ENCODE measurements at places on chromosomes 12 and 14.
A peak's percentile ranks its signal among the peaks of the same experiment; 100 is the strongest.

DNA sequence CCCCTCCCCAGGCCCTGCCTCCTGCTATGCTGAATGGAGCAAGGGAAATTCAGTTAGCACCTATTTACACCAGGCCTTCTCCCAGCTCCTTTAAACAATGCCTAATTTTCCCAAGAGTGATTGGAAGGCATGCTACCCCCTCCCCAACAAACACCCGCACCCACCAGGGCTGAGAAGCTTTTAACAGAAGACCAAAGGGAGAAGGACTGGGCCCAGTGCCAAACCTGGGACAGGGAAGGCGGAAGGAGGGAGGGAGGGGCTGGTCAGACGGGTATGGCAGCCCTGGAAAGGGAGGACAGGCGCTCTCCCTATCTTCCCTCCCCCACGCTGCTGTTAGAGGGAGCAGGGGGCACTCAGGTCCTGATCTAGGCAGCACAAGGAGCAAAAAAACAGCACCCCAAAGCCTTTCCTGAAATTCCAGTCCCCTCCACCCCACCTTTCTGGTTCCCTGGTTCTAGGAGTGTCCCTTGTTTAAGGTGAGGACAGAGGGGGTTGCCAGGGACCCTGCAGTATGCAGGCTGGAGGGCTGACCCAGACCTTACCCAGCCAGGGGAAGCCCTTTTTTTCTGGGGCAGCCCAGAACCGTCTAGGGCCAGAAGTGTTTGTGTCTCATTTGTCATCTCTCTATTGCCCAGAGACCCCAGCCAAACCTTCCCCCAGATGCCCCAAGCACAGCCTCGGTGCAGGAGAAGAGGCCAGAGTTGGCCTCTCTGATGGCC, 2.4 kb upstream of the KRT8 start:
- no peak for DNase-seq

GRCh38 chr14:67602076-67602475, 2.0 kb upstream of the PIGH start:
- DNase-seq, result no peak

DNA sequence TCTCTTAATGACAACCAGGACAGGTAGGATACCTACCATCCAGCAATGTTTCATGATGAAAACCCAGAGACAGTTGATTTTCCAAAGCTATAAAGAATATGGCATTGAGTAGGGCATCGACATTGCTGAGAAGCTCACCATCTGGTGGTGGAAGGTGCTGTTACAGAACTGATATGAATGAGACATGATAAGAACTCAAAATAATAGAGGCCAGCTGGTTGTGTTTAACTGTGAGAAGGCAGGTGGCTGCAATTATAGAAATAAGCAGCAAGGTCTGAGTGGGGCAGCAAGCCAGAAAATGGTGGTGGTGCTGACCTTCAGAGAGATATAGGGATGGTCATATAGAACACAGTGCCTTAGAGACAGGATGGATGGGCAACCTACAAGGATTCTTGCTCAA, 449.7 kb downstream of the BTG1 start:
- no peak for DNase-seq

DNA sequence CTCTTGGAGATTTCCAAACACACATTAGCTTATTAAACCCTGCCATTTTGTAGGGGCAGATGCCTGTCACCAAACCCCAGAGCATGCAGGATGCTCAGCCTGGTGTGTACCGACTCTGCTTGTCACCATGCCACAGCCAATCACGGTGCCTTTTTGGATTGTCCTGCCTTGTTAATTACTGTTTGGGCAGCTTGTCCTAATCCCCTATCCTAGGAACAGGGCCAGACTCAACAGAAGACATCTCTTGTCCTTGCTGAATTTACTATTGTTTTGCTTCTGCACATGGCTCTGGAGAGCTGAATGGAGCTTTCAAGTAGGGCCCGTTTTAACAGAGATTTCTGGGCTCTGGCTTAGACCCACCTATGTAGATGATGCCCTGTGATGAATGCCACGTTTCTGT, 388.5 kb downstream of the AACS start:
- no peak for DNase-seq

GRCh38 chr14:23104591-23105347, at the start of gene CIROP:
Gene CIROP (minus strand): TSS chr14:23104989. CDS start chr14:23104920, 69 bp downstream.
- no peak for DNase-seq

GRCh38 chr14:72903716-72904115, 9.8 kb upstream of the DPF3 start:
- no peak for DNase-seq

DNA sequence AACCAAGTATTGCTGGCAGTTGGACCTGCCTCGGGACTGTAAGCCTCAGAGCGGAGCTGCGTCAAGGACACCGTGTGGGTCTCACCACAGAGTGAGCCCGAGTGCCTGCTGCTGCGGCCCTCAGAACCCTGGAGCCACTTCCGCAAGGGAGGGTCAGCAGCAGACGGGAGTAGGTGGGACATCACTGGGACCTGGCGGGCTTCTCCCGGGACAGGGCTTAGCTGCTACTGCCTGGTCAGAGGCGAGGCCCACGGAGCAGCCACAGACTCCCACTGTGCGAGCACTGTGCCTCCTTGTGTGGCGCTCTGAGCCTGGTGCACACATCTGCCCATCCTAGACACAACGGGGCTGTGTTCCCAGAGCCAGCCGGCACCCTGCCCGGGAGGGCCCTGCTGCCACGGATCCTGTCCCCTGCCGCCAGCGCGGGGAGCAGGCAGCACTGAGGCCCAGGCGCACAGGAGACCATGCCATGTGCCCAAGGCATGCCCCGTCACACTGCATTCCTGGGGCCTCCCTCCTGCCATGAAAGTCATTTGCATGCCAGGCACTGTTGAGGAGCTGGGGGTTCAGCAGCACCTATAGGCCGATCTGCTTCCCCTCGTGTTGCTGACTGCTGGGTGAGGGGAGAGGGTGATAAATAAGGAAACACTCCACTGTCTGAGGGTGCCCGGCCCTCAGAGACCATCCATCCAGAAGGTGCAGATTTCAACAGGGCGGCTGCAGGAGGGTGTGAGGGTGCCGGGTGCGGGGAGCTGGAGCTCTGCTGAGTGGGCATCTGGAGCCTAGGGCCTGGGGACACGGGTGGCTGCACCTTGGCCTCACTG, 10.0 kb downstream of the HIP1R start:
- DNase-seq, result no peak

DNA sequence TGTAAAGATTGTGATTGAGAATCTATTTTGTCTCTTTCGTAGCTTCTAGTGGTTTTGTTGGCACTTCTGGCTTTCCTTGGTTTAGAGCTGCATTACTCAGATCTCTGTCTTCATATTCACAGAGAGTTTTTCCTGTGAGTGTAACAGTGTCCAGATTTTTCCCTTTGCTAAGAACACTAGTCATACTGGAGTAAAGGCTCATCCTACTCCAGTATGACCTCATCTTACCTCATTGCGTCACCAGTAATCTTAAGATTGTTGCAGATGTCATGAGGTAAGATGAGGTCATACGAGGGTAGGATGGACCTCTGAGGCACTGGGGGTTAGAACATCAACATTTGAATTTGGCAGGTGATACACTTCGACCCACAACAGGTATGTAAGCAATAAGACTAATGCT, 461.2 kb downstream of the FLRT2 start:
- DNase-seq, result no peak

GRCh38 chr12:64995816-64996215, 125.3 kb downstream of the WIF1 start:
- DNase-seq, result no peak

GRCh38 chr14:99393059-99393655, 87.5 kb downstream of the SETD3 start:
- peak; percentile 34 for DNase-seq

DNA sequence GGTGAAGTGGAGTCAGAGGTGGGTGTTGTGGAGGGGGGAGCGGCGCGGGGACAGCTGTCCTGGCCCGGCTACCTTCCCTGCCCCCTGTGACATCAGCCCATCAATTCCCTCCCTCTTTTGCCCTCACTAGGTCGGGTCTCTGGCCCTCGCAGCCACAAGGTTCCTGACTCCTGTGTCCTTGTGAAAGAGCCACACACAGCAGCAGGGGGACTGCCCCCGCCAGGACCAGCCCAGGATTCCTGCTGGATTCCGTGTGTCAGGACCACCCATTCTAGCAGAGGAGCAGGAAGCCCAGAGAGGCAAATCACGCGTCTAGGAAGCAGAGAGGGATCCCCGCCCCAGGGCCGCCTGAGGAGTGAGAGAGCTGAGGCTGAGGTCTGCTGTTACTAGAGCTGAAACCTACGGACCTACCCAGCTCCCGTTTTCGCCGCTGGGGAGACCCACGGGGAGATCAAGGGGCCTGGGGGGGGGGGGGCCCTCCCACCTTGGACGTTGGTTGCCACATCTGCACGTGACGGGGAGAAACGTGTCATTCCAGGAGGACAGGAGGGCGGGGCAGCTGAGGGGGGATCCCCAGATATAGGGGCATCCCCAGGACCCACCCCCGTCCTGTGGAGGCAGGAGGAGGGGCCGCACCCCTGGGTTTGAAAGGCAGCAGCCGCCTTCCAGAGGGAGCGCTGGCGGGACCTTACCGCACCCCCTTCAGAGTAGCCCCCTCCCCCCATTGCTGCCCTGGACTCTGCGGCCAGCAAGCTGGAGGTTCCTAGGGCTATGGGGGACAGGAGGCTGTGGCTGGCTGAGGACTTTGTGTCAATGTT, 12.5 kb upstream of the INF2 start:
- peak; percentile 30 for DNase-seq

DNA sequence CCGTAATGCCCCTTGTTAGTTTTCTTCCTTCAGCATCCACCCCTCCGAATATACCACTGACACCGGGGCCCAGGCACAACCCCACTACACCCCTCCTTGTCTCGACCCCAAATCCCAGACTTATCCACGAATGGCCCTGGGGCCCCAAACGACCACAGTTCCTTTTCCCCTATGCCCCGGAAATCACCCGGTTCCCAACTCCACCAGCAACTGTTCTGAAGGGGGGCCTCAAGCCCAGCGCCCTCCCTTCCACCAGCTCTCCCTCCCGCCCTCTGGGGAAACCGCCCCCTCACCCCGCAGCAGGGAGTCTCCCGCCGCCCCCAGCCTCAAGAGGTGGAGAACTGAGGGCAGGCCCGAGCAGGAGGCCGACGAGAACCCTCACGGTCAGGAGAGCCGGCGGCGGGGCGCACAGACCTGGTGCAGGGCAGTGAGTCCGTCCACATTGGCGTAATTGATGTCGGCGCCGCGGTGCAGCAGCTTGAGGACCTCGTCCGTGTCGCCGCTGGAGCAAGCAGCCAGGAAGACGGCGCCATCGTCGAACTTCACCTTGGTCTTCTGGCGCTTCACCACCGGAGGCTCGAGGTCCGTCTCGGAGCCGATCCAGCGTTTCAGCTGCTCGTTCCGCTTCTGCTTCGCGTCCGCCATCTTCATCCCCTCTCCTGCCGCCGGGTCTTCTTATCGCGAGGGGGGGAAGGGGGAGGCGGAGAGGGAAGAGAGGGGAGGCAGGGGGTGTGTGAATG, 446 bp downstream of the PPP1R12A start:
- peak; percentile 15 for DNase-seq

DNA sequence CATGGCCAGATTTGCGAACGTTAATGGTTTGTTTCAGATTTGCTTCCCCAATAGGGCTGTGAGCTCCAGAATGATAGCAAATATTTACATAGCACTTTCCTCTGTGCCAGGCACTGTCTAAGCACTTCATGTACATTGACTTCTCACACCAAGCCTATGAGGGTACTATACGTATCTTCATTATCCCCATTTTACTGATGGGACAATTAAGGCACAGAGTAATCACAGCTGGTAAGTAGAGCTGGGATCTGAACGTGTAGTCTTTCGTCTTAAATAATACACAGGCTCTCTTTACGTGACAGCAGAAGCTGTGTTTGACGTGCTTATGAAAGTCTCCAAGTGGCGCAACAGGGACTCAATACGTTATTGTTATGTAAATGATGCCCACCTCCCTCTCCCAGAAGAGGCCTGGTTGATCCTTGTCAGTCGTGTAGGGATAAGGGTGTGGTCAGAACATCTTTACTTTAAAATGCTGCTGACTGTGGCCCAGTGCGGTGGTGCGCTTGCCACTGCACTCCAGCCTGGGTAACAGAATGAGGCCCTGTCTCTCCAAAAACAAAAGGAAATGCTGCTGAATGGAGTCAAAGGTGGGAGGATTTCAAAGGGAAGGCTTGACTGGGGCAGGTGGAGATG, 66.3 kb upstream of the TCL1B start:
- DNase-seq, result no peak

DNA sequence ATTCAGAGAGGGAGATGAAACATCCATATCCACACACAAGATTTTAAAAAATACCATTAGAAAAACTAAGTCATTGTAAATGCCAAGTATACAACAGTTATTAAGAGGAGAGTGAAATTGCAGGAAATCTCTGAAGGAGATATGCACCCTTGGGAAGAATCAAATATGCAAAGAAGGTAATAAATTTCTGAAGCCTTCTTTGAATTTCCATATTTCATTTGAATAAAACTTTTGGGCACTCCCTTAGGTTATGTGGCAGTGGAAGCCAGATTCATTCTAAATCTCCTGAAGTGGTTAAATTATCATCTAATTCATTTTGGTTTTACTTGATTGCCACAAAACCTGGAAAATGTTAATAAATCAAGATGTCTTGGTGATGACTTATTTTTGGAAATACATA, 138.9 kb upstream of the CLEC14A start:
- DNase-seq, result no peak

DNA sequence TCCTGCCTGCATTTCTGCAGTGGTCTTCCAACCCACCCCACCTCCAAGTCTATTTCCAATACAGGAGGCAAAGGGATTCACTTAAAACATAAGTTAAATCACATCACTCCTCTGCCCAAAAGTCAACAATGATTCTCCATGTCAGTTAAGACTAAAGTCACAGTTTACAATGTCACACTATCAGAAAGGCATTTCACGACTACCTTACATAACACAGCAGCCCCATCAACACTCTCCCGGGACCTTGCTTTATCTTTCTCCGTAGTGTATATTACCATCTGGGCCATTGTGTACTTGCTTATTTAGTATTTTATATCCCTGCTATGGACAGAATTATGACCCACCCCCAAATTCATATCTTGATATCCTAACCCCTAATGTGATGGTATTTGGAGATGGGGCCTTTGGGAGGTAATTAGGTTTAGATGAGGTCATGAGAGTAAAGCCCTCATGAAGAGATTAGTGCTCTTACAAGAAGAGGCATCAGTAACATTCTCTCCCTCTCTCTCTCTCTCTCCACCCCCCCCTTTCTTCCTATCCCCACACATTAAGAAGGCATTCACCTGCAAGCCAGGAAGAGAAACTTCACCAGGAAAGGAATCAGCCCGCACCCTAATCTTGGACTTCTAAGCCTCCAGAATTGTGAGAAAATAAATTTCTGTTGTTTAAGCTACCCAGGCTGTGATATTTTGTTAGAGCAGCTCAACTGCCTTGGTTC, 112.7 kb downstream of the GXYLT1 start:
- DNase-seq, result no peak

DNA sequence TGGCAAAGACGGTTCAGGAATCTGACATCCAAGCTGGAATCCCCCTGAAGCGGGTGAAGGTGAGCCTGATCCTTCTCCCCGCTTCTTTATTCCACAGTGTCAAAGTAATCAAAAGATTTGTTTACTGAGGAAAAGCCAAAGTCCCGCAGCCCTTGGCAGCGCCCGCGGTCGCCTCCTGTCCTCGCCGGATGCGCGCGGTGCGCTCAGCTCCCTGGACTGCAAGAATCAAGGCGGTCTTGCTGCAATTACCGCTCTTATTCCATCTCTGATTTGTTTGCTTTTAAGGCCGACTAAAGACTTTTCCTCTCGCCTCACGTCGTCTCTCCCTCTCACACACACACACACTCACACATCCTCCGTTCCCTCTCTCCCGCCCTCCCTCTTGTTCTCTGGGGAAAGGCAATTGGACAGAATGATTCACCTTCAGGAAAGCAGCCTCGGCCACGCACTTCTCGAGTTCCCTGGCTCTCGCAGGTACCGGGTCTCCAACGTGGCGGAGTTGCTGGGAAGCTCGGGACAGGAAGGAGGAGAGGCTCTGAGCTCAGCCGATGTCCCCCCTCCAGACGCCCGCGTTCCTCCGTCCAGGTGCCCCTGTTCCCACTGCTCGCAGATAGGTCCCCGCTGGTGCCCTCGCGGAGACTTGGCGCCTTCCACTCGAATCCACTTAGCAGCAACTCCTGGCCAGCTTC, 68.6 kb upstream of the USP15 start:
- peak; percentile 14 for DNase-seq
